ENCODE measurements at places on chromosomes 5 and 9.
A peak's percentile ranks its signal among the peaks of the same experiment; 100 is the strongest.

DNA sequence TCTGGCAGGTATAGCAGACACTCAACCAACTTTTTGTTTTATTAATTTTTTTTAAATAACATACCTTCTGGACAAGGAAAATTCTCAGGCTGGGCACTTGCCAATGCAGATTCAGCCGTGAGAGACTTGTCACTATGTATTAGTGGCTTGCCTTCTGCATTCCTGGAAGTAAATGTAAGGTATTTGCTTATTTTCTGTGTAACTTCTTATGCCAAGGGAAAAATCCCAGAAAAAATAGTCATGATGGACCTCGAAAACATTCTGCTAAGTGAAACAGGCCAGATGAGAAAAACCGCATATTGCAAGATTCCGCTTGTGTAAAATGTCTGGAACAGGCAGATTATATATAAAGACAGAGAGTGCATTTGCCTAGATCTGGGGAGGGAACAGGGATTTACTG lies 260.3 kb upstream of the DAPK1 start:
- DNase-seq: peak; percentile 46

GRCh38 chr9:112858625-112859147 lies 32.0 kb downstream of the SLC46A2 start:
- DNase-seq: no peak

- DNase-seq: no peak
These were observed 610 bp downstream of the PSIP1 start for GRCh38 chr9:15509931-15510788.

GRCh38 chr5:159442206-159442850 lies 112.0 kb upstream of the IL12B start:
- DNase-seq: no peak

DNA sequence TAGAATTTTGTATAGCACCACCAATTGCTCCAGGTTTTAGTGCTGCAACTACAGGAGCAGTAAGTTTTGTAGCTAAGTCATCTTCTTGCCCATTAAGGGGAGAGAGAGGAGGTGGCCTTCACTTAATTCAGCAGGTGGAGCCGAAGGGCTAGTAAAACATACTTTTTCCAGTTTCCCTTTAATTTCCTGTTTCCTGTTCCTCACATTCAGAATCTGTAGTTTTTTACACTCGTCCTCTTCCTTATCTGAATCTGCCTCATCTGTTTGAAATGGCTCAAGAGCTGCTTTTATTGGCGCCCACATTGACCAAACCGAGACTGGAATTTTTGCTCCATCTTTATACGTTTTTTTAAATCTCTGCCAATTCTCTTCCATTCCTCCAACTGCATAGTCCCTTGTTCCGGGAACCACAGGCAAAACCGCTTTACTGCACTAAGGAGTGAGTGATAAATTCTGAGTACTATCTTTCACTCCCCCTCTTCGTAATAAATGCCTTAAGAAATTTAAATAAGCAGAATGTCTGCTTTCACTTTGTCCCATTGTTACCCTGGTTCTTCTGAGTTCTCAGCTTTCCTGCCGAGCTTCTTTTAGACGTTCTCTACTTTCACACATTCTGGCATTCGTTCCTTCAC lies 133.9 kb downstream of the DROSHA start:
- no peak for DNase-seq

DNA sequence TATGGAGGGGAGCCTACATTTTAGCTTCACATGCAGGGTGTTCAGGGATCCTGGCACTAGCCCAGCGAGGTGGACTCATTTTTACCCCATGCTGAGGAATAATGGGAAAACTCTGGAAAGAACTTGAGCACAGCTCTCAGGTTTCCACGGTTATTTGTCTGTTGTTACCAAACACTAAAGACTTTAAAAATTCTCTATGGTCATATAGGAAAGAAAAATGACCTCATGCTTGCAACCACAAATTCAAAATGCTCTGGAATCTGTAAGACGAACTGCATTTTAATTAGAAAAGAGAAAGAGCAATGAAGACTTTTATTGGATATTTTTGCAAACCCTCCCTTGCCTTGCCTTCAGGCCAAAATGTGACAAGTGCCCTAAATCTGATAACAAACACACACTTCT lies 606.9 kb downstream of the EBF1 start:
- peak; percentile 93 for DNase-seq

DNA sequence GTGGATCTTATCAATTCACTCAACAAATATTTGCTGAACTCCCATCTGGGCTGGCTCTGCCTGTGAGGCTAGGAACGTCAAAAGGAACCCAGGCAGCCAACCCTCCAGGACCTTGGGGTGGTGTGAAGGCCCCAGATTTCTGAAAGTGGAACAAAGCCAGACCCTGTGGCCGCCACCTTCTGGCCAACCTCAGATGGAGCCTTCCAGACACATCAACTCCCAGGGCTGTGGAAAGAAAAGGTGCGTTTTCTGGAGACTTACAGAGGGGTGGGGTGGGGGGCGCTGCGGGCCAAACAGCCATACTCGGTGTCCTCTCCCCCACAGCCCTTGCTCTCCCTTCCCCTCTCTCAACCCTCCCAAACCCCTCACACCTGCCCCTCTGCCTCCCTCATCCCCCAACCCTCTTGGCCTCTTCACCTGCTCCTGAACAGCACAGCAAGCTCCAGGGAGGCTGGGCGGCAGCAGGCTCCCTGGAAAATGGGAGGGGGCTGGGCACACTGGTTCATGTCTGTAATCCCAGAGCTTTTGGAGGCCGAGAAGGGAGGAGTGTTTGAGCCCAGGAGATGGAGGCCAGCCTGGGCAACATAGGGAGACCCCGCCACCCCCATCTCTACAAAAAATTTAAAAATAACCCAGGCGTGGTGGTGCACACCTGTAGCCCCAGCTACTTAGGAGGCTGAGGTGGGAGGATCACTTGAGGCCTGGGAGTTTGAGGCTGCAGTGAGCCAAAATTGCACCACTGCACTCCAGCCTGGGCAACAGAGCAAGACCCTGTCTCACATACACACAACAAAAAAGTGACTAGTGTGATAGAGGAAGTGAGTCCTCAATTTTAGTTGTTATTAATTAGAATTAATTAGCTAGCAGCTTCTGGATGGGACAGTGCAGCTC lies 45.0 kb upstream of the PRRC2B start:
- DNase-seq: no peak

GRCh38 chr5:149938279-149938678 lies 6.3 kb downstream of the PDE6A start:
- DNase-seq: no peak

GRCh38 chr5:169169783-169170182 lies 131.2 kb downstream of the SLIT3 start:
- no peak for DNase-seq

GRCh38 chr9:99303177-99303576 lies 81.1 kb downstream of the SEC61B start:
- DNase-seq: no peak

GRCh38 chr5:6161257-6161656 lies 217.1 kb downstream of the MED10 start:
- no peak for DNase-seq

DNA sequence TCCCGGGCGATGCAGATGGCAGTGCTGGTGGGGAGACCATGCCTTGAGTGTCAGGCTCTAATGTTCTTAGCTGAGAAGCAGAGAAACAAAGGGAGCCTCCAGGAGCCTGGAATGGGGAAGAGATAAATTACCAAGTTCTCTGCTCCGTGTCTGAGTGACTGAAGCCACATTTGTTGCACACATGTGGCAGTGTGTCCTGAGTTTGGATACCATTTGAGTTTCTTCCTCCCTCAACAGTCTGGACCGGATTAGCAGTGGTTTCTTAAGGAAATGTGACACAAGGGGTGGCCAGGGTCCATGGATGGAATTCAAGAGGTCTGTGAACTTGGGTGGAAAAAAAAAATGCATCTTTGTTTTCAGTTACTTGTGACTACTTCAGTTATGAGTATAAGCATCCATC lies 50.7 kb upstream of the GARNL3 start:
- no peak for DNase-seq

- no peak for DNase-seq
These were observed 514.5 kb upstream of the PTGER4 start for GRCh38 chr5:40165106-40165788.

DNA sequence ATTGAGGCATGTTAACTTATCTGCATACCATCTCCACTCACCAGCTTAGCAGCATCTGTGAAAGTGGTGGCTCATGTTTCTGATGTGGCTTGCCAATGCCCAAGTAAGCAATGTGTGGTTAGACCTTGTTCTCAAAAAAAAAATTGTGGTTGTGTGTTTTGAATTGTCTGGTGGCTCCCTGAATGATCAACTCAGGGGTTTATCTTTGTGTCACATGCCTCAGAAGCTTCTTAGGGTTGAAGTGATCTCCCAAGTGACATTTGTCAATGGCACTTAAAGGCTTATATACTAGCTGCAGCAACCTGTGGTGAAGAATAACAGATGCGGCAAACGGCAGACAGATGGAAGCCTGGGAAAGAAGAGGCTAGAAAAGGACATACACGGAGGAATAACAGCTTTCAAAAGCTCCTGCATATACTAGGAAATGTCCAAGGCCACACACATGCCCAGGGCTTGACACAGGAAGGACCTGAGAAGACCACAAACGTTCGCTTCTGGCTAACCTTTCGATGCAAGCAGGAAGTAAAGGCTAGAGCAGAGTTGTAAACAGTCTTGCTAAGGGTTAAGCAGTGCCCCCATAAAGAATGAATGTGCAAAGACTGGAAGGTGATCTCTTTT lies 42.2 kb upstream of the FSD1L start:
- DNase-seq: no peak

- DNase-seq: peak; percentile 49
These were observed 83.9 kb upstream of the GRAMD2B start for GRCh38 chr5:126339215-126339805.

GRCh38 chr9:99135456-99135855 lies 30.5 kb downstream of the TGFBR1 start:
- DNase-seq: no peak

DNA sequence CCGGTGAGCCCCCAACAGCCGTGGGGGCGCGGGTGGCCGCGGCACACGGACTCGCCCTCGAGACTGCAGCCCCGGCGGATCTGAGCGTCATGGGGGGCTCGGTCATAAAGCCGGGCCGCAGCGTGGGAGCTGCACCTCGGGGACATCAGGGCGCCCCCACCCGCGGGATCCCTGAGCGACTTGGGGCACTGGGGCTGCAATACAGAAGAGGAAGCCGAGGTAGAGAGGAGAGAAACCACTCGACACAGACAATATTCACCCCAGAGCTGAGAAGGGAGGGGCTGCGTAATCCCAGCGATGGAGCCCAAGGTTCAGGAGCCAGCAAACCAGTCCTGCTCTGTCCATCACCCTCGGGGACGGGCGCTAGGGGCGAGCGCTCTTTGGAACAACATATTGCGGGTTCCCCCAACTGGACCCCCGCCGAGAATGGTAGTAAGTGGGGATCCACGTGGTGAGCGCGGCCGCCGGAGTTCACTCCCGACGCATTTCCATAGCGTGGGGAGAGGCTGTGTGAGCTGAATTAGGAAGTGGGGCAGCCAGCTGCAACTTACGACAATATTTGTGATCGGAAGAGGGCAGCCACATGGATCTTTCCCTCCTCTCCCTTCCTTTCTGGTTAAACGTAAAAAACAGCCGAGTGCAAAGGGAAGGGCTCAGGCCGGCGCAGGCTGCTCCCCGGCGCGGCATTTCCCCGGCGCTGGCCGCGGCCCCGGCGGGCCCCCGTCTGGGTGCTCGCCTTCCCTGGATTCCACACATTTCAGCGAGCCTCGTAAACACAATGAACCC lies 9.9 kb downstream of the PTCH1 start:
- no peak for DNase-seq

DNA sequence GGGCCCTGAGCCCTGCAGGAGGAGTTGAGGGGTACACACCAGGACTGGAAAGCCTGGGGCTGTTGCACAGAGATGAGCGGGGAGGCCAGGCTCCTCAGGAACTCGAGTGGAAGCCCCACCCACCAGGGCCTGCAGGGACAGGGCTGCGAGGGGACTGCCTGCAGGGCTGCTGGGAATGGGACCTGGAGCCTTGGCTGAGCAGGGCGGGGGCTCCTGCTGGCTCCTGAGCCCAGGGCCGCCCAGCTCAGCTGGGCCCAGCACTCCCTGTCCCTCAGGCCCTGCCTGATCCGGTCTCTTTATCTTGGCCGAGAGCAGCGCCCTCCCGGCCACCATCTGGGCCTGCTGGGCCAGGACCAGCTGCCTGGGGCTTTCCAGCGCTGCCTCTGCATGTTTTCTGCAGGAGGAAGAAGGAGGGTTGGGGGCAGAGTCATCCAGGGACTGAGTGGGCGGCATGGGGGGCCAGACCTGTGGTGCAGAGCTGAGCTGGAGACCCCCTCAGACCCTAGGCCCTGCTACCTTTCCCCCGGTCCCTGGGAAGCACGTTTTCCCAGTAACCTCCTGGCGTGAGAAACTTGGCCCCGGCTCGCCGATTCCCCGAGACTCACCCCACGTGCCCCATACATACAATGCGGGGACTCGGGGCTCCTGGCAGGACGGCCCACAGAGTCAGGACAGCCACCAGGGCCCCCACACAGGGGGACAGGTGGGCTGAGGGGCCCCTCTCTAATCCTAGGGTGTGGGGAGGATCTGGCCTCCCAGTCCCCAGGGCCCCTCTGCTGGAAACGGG lies 9.4 kb downstream of the LCN12 start:
- DNase-seq: no peak

GRCh38 chr5:98464737-98465330 lies 308.6 kb upstream of the RGMB start:
- no peak for DNase-seq

Data from fibroblast of skin of left biceps (primary cell).